AG09319 (cell line): ENCODE measurements at places on chromosomes 4 and X.

GRCh38 chrX:31353095-31353494 is 281.3 kb upstream of the FTHL17 start:
- no peak for DNase-seq

DNA sequence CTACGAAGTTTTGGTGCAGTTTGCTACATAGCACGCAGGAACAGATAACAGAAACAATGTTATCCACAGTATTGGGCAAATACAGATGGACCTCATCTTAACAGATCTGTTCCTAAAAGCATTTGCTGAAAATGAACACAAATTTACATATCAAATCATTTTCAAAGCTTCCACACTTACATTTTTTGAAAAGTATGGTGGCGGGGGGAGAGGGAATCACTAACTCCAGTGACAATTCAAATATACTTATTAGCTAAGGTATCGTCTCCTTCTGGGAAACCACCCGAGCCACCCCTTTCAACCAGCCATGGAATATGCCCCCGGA is 175.0 kb downstream of the NSUN7 start:
- no peak for DNase-seq

- no peak for DNase-seq
Observed at GRCh38 chr4:181618896-181619295, 624.3 kb upstream of the TENM3 start.

DNA sequence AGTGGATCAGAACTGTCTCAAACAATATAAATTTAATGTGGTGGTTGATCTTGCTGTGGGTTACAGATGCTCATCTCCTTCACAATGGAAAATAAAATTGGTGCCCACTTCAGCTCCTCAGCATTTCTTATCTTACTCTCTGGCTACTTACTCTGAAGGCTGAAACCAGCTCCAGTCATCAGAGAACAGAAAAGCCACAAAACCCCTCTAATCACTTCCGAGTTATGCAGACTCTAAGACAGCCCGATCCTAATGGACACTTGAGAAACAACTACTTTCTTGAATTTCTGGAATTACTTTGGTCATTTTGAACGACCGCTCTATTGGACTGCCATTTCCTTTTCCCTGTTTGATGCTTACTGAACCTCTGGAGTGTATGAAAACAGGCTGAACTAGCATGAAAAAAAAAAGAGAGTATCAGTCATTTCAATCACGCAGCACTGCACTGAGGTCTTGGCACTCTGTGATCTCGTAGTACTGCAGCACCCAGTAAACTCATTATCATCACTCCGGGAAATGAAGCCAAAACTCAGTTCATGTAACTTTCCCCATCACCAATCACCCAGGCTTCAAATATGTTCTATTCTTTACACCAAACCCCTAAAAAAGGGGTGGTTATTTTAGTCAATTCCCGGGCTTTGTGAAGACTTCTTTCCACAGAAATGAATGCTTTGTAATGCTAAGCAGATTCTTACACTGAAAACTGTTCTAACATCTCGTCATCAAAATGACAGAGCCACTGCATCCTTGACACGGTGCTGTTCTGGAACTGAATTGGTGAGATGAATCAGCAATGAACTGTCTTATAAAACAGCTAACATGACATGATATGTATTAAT is 54.5 kb downstream of the TSPAN5 start:
- no peak for DNase-seq
